ENCODE measurements at places on chromosomes 16 and 17.

DNA sequence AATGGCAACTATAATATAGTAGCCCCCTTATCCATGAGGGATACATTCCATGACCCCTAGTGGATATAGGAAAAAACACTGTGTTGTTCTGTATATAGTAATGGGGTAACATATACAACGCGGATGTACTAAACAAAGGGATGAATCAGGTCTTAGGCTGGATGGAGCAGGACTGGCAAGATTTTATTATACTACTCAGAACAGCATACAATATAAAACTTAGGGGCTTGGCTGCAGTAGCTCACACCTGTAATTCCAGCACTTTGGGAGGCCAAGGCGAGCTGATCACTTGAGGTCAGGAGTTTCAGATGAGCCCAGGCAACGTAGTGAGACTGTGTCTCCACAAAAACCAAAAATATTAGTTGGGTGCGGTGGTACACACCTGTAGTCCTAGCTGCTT, 26.8 kb downstream of the VMP1 start:
- no peak for DNase-seq

DNA sequence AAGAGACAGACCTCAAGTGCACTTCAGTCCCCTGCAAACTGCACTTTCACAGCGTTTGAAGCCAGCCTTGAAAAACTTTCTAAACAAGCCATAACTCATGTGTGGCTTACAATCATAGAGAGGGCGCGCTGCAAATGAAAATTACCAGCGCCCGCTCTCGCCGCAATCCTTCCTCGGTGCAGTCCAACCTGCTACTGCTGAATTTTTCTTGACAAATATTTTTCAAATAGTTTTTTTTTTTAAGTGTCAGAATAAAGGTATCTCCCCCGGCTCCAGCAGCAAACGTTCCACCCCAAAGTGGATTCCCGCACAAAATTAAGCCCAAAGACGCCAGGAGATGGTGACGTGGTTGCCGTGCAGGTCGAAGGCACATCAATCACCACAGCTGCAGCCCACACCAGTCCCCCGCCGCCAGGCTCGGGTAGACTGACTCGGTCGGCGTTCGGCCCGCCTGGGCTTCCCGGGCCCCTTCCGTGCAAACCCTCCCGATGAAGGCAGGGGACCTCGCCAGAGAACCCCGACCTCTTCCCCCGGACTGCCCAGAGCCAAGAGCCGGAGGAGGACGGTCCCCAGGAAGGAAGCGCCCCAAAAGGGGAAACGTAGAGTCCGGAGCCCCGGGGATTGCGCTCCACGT, 630 bp downstream of the GRB2 start:
- no peak for DNase-seq

- DNase-seq, result no peak
These were observed 1.3 kb downstream of the RAB37 start for GRCh38 chr17:74738051-74738996.

- no peak for DNase-seq
These were observed 103.0 kb upstream of the SHISA6 start for GRCh38 chr17:11138023-11138422.

- no peak for DNase-seq
These were observed 1.7 kb upstream of the HOXB9 start for GRCh38 chr17:48627623-48628521.

- no peak for DNase-seq
These were observed 3.7 kb upstream of the HS3ST2 start for GRCh38 chr16:22810226-22810625.

All from retina (tissue), 1 donor.